Activated naive CD4-positive, alpha-beta T cell treated with anti-CD3 and anti-CD28 coated beads, Interleukin-2, amount 50 U/mL, for 16 hours (primary cell): ENCODE measurements at places on chromosomes 6 and 20.

DNA sequence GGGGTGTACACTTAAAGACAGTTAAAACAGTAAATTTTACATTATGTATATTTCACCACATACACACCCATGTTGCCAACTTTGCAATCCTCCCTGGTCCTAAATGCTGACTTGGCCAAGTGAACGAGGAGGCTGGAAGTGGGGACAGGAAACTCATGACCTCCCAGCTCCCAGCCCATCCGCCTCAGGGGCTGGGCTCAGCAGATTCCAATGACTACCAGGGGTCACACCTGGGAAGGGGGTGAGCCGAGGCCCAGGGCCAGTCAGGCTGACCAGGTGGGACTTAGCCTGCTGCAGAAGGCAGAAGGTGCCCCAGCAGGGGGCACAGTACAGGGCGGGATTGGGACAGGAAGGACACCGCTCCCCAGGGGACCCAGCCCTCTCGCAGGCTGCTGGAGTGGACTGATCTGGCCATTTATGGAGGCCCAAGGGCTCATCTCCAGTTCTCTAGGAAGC lies 2.4 kb downstream of the SIGLEC1 start:
- no peak for DNase-seq

- no peak for DNase-seq
These were observed at the start of gene SLC52A3 for GRCh38 chr20:768426-768978. Gene SLC52A3, minus strand, starts transcription at chr20:768500. Its CDS starts 2,726 bp downstream, at chr20:765774.

GRCh38 chr6:126891158-126891557 lies 227.3 kb upstream of the RSPO3 start:
- no peak for DNase-seq

DNA sequence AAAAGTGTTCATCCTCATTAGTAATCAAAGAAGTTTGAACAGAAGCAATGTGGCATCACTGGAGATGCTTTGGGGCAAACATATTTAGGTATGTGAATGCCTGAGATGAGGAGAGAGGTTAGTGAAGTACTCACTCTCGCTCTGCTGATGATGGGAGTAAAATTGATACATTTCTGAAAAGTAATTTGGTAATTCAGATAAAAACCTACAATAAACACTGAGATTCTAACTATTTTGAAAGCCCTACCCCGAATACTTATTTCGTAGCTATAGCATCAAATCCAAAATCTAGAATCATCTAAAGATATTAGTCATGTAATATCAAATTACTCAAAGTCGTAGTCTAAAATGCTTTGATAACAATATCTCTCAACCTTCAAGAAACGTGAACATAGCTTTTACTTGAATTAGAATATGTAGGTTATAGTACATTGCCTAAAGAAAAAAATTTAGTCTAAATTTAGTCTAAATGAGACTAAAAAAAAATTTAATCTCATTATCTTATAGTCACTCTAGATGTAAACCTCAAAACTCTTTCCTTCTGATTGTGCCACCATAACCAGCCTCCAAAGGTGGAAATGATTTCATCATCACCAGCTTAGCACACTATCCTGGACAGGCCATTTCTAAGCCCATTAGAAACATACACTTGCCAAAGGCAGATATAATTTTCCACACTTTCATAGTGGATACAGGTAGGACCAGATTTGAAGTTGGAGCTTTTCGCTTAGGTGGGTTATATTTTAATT lies 232.5 kb upstream of the TAB2 start:
- DNase-seq: no peak

DNA sequence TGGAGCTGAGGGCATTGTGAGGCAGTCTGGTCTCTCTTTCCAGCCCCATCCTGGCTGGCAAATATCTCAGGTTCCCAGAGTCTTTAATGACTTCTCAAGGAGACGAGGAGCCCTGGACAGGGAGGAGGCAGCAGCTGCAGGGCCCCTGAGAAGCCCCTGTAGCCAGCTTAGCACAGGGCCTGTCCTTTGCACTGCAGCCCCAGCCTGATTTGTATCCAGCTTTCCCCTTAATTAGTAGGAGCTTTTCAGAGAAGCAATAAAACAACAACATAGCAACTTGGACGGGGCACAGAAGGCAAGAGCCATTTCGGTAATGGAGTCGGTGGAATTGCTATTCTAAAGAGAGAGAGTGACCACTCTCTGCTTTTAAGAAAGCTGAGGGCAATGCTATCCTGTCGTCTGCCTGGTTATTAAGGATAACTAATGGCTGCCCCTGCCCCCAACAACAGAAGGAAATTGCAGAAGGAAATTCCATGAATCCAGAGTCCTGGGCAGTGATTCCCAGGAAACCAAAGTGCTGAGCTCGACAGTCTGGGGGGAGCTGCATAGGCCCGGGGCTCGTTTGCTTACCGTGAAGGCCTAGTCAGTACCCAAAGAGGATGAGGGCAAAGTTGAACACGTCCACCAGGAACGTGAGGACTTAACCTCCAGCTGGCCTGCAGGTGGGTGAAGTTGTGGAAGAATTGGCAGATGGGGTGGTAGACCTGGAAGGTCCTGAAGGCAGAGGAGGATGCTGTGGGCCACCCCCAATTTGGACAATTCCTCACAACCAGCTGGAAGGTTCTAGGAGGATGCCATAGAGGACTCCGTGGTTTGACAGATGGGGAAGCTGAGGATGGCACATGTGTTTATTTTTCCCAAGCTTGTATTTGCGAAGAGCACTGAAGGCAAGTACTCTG lies 50.3 kb downstream of the NPEPL1 start:
- DNase-seq: no peak

DNA sequence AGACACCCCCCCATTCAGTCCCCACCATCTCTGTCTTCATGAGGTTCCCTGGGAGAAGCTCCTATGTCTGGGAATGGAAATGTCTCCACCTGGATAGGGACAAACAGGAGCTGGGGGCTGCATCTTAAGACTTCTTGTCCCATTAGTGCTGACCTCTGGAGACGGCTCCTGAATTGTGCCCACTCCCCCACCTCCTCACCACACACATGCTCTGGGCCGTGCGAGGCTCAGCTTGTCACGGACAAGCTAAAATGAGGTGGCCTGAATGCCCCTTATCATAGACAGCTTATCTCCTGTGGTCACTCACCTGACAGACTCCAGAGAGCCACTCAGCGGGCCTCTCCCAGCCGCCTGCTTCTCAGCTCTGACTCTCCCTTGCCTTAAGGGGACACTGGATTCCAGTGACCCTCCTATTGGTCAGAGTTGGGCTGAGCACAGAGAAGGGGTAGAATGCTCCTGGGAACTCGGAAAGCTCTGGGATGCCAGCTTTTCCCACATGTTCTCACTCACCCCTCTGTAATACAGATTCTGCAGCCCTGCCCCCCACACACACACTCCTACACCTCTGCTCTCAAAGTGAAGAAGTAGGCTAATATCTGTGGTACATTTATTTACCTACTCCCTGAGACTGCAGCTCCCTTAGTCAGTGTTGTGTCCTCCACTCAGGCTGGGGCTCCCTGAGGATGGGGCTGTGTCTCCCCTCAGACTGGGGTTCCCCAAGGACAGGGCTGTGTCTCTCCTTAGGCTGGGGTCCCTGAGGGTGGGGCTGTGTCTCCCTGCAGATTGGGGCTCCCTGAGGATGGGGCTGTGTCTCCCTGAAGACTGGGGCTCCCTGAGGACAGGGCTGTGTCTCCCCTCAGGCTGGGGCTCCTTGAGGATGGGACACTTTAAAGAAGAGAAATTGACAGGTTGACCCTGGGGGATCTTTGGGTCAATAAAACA lies 167.5 kb downstream of the VEGFA start:
- no peak for DNase-seq

- no peak for DNase-seq
These were observed 38.8 kb downstream of the SESN1 start for GRCh38 chr6:109055771-109056235.

- DNase-seq: no peak
These were observed 30.6 kb downstream of the SPINT4 start for GRCh38 chr20:45752746-45753145.

DNA sequence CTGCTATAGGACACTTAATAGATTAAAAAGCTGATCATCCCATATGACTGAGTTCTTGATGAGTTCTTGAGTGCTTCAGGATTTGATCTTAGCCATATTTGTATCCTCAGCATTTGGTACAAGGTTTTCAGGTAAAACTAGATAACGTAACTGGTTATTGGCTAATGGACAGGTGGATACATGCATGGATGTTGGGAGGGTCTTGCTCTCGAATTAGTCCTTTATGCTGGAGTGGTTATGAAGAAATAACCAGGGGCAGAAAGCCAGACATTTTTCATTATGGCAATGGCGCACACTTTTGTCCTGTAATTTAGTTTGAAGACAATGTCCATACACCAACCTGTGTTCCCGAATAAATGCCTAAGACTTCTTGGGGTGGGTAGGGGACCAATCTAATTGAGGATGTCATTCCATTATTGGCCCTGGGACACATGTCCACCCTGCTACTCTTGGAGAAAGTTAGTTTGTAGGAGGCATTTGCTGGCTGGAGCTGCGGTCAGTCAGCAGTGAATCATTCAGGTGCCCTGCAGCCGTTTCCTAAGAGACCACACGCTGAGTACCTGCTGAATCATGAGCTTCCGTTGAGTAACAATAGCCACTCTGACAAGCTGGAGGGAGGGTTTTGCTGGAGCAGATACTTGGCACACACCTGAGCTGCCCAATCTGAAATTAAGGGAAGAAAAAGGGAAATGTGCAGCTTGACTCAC lies 194.4 kb downstream of the FOXA2 start:
- DNase-seq: no peak

GRCh38 chr6:11977738-11978137 lies 34.4 kb upstream of the HIVEP1 start:
- no peak for DNase-seq

DNA sequence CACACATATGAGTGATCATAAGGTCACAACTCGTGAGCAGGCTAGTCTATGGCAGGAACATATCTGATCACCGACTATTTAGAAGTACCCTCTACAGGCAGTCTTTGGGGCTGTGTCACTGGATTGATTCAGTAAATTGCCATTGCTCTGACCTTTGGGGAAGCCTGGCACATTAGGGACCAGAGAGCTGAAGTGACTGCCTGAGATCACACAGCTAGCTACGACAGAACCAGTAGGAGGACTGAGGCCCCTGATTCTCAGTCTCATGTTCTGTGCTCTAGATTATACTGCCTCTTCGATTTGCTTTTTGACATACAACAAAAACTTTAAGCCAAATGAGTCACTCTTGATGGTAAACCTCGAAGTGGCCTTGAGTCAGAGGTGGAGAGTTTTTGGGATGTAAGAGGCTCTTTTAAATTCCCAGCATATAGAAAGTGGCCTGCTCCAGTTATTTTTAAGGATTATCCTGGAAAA lies 247.5 kb upstream of the SUPT3H start:
- no peak for DNase-seq
